ENCODE measurements at places on chromosomes 5 and 9.

DNA sequence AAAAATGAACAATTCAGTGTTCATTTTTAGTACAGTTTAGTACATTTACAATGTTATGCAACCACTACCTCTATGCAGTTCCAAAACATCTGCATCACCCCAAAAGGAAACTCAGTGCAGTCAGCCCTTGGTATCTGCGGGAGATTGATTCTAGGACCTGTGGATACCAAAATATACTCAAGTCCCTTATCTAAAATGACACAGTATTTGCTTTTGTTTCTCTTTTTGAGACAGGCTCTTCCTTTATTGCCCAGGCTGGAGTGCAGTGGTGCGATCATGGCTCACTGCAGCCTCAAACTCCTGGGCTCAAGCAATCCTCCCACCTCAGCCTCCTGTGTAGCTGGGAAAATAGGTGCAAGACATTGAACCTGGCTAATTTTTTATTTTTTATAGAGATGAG lies 114.0 kb downstream of the PIP5K1B start:
- DNase-seq, result no peak

- DNase-seq, result no peak
Observed at GRCh38 chr9:29390859-29391258, 1817.6 kb upstream of the C9orf72 start.

- no peak for DNase-seq
Observed at GRCh38 chr5:140027807-140028206, 15.3 kb downstream of the NRG2 start.

DNA sequence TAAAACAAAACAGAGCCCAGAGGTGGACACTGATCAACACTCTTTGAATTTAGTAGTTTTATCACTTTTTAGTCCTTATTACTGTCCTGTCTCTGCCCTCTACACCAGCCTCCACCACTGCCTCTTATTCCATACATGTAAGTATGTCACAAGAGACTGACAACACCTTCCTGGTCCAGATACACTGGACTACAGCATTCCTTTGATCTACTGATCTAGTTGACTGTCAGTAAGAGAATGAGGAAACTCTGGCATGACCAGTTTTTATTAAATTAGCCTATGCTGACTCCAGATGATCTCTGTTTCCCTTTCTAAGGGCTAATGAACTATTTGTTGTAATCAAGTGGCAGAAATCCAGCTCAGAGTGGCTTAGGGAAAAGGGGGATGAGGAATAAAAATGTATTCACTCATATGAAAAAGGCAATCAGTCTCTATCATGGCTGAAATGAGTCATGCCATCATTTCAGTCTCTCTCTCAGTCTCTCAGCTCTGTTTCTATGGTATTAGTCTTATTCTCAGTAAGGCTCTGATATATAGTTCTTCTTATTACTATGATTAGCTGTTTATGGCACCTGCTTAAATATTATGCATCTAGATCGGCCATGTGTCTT lies 5.5 kb downstream of the ARHGEF37 start:
- no peak for DNase-seq

DNA sequence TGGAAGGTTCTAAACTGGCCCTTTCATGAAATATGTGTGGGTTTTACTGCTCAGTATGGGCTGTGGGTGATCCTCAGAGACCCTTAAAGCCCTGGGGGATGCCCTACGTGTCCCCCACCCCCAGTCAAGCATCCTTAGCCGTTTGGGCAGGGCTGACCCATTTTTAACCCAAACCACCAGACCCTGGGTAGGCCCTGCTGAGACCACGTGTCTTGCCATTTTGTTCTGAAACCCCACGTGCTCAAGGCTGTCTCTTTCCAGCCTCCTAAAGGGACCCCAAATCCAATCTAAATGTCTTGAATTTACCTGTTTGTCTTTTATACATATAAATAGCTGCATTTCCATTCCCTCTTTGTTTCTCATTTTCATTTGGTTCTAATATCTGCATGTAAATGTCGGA lies 94.9 kb downstream of the PAX5 start:
- DNase-seq, result no peak

All from A172 (cell line).